ENCODE measurements at places on chromosomes 7 and 10. TPM values are rescaled to one million over a fixed set of nuclear protein-coding genes. Genes with fewer than 3 reads are reported as not detected.

- DNase-seq = peak; percentile 73
These were observed 57.4 kb downstream of the PPP1R17 start for GRCh38 chr7:31744294-31744874.

DNA sequence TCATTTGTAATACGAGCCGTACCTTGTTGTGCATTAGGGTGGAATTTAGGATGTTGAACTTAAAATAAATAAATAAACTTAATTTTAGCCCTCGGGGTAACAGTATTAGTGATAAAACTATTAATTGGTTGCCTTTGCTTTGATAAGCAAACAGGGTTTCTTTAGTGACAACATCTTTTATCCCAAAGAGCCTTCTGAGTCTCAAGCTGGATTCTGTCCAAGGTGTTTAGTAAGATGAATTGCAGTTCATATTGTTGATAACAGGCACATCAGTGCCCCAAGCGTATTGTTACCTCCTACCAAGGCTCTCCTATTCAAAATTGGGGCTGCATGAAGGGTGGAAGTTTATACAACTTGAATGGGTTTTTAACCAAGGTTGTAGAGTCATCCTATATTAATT lies 144.4 kb upstream of the CELF2 start:
- DNase-seq = no peak

DNA sequence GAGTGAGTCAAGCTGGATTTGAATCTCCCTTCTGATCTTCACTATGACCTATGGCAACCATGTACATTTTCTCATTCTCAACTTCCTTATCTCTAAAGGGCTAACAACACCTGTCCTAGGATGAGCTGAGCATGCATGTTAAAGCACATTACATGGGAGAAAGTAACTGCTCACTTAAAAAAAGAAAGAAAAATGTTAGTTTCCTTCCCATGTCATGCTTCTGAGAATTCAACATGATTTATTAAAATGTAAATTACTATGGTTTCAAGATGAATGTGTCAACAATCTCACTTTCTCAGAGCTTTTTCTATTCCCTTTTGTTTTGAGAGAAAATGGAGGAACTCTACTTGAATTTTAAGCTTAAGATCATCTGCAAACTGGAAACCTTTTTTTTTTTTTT lies 295.3 kb downstream of the SKIDA1 start:
- no peak for DNase-seq

DNA sequence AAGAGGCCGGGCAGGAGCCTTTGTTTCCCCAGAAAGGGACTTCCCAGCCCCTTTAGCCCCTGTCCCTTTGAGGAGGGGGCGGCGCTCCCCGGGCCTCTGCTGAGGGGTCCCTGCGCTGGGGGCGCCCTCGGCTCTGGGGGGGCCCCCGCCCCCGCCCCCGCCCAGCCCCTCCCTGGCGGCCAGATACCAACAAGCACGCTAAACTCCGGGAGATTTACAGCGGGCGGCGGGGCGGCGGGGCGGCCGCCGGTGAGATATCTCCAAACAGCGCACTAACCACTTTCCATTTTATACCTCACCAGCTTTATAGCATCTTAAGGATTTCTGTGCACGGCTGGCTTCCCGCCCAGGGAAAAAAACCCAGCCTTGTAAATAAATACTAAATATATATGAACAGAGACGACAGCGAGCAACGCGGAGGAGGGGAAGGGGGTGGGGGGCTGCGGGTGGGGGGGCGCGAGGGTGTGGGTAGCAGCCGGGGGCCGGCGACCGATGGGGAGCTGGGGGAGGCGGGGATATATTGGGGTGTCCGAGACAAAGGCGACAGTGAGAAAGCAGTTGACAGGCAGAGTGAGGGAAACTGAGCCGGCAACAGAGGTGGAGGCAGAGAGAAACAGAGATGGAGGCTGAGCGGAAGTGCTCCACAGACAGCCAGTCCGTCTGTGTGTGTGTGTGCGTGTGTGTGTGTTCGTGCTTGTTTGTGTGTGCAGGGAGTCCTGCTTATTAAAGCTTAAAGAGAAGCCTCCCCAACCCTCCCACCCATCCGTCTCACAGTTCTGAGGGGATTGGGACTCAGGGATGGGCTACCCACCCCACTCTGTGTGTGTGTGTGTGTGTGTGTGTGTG lies 85.8 kb downstream of the HIF1AN start:
- peak; percentile 21 for DNase-seq

- peak; percentile 99 for DNase-seq
These were observed 263.6 kb upstream of the ZMIZ1 start for GRCh38 chr10:78805176-78805575.

GRCh38 chr7:70573696-70574095 lies 558.2 kb upstream of the GALNT17 start:
- DNase-seq = no peak

- no peak for DNase-seq
These were observed 93.5 kb upstream of the PDCD4 start for GRCh38 chr10:110778211-110778610.

GRCh38 chr10:131911451-131911850 lies 10.6 kb downstream of the PPP2R2D start:
- DNase-seq = no peak

GRCh38 chr10:61635471-61635870 lies 27.3 kb upstream of the CABCOCO1 start:
- no peak for DNase-seq

DNA sequence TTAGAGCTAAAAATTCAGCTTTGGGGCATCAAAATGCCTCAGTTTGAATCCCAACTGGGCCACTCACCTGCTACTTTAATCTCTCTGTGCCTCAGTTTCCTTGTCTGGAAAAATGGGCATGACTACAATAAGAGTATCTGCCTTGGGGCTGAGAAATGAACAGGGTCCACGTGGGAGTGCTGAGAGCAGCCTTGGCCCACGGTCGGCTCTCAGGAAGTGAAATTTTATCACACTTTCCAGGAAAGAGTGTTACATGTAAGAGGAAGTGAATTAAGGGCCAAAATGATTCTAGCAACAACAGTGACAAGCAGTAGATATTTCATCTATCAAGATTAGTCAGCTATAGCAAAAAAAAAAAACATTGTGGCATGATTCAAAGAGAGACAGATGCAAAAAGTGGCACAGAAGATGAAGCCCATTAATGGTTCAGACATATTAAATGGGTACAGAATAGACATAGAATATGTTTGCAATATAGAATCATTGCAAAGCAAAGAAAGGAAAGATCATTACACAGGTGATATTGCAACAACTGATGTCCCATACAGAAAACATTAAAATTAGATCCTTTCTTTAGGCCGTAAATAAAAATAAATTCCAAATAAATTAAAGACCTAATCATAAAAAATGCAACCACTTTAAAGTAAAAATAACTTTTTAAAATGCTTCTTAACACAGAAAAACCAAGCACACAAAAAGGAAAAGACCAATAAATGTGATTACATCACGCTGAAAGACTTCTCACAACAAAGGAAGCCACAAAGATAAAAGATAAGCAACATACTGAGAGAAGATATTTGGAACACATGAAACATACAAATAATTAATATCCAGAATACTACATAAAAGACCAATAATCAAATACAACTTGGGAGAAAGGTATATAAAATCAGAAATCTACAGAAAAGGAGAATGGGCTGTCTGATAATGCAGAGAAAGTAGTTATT lies 4.3 kb downstream of the TMEM273 start:
- no peak for DNase-seq

- no peak for DNase-seq
These were observed 30.4 kb downstream of the SEPTIN7 start for GRCh38 chr7:35831208-35831607.

- DNase-seq = no peak
These were observed 4.0 kb upstream of the PPP1R3C start for GRCh38 chr10:91636892-91637291.

DNA sequence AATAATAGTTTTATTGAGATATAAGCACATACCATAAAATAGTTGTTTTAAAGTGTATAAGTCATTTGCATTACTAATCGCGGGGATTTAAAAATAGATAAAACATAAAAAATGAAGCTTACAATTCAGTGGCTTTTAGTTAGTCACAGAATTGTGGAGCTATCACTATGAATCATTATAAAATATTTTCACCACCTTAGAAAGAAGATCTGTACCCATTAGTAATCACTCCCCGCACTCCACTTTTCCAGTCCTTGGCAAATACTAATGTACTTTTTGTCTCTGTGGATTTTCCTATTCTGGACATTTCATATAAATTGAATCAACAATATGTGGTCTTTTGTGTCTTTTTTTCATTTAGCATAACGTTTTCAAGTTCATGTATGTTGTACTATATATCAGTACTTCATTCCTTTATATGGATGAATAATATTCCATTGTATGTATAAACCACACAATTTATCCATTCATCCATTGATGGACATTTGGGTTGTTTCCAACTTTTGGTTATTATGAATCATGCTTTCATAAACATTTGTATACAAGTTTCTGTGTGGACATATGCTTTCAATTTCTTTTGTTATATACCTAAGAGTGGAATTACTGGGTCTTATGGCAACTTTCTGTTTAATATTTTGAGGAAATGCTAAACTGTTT lies 162.5 kb downstream of the MAGI2 start:
- DNase-seq = peak; percentile 9

GRCh38 chr10:35167342-35167741 lies 40.7 kb downstream of the CREM start:
- no peak for DNase-seq

DNA sequence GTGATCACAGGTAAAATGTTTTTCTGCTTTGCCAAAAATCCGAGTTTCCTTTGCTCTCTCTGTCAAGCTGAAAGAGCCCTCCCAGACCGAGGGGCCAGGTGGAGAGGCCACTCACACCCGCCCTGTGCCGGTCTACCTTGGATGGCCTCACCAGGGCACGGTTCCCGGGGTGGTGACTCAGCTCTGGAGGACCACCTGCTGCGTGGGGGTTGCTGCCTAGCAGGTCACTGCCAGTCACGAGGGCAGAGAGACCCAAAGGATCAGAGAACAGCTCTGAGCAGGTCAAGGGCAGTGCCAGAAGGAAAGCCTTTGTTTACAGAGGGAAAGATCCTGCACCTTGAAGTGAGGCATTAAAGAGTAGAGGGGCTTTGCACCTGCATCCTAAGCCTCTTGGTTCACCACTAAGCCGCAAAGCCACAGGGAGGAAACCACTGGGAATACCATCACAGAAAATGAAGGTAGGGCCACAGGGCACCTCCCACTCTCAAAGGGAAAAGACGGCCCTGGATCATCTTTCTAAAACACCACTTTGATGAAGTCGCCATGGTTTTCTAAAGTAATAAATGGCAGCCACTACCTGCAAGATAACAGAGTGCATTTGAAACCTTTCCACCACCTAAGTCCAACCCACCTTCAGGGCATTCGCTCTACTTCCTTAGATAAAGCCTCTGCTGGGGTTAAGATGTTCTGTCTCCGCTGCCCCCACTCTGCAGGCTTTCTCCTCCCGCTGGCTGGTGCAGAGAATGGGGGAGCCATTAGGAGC lies 160.3 kb upstream of the KLF14 start:
- peak; percentile 83 for DNase-seq

DNA sequence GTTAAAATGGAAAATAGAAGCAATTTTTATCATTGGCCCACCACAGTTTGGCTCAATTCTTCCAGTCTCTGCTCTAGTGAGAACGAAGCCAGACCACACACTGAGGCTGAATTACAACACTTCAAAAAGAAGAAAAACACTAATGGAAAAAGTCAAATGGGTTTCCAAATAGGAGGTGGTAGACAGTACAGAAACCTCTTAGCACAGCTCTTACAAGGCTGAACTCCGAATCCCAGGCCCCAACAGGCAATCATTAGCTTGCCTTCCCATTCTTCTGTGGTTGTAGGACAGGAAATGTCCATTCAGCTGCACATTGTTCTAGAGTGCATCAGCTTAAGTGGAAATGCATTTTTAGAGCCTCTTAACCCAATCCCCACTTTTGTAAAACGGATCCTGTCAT lies 115.1 kb upstream of the MEOX2 start:
- peak; percentile 33 for DNase-seq

DNA sequence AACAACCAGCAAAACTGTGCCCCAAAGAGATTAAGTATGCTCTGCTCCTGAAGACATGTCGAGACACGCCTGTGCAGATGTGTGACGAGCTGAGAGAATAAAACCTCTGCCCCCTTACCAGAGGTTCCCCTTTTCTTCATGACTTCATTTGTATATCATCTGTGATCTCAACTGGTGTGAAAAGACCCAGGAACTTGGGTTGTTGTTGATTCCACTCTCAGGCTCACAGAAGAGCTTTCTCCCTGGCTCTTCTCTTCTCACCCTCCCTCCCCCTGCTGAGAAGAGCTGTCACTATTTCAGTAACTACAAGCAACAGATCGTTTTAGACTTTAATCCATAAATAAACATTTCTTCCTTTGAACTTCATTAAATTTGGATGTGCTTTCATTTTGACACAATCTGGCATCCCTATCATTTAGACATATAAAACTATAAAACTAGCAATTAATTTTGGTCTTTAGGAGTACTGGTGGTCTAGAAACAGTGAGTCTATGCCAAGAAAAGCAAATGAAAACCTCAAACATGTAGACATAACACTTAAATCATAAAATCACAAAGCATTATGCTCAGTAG lies 179.3 kb upstream of the FZD8 start:
- no peak for DNase-seq

DNA sequence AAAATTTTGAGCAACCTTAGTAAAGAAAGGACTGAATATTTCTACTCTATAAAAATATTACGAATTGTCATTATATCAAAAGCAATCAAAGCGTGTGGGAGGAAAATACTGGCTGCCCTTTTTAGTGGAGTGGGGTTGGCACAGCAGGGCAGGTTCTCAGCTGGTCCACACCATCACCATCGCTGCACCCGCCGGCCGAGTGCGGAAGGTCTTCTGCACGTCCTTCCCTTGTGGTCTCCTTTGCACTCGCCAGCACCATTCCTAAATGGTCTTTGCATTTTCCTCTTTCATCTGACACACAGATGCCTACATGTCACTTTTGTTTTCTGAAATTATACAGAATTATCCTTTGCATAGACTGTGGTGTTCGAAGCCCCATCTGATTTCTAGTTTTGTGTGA lies 116.6 kb upstream of the LANCL2 start:
- DNase-seq = no peak

- peak; percentile 10 for DNase-seq
These were observed 190.8 kb upstream of the PRKCQ start for GRCh38 chr10:6770846-6771245.

DNA sequence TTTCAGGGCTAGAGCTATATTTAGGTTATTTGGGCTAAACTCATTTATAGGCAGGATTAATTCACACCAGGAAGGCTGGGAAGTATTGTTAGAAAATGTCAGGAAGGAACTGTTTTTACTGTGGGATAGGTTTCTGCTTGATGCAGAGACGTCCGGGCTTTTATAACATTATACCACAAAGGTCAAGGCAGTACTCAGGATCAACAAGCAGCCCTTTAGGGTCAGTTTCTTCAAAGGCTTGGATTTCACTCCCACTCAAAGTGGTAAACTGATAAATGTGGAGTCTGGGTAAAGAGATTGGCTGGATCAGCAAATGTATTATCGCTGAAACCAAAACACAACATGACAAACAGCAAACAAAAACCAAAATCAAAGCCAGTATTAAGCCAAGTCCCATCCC lies 127.2 kb downstream of the ARL5B start:
- DNase-seq = no peak

- DNase-seq = no peak
These were observed 42.1 kb upstream of the PCDH15 start for GRCh38 chr10:54843085-54843646.

- no peak for DNase-seq
These were observed 546.8 kb downstream of the LRMDA start for GRCh38 chr10:75978213-75978612.

TMEM229A gene
- not detected for total RNA-seq

HYCC1 gene
- 150 TPM for total RNA-seq

NPY gene
- total RNA-seq = not detected

FBH1 gene
- total RNA-seq = 73.9 TPM

CYP2C9 gene
- total RNA-seq = 0.29 TPM

ASB10 gene
- total RNA-seq = not detected

OTUD1 gene
- 3.4 TPM for total RNA-seq

All from RPMI7951 (cell line).